Right hindlimb (tissue), 1 donor: ENCODE measurements at places on chromosomes 11 and 22.

DNA sequence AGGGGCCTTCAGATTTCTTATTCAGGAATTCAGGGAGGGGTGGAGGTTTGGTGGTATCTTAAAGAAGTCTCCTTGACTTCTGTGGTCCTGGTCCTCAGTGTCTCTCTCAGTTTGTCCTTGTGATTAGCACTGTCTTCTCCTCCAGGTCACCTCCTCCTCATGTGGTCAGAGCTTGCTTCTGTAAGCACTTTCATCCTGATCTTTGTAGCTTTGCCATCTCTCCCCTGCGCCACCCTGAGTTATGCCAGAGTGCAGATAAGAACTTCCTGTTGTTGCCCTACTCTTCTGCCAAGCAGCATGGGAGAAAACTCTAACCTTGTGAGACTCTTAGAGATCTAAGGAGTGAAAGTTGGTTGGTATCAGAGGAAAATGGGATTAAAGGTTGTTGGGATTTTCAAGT, 30.9 kb downstream of the MICAL2 start:
- no peak for DNase-seq

DNA sequence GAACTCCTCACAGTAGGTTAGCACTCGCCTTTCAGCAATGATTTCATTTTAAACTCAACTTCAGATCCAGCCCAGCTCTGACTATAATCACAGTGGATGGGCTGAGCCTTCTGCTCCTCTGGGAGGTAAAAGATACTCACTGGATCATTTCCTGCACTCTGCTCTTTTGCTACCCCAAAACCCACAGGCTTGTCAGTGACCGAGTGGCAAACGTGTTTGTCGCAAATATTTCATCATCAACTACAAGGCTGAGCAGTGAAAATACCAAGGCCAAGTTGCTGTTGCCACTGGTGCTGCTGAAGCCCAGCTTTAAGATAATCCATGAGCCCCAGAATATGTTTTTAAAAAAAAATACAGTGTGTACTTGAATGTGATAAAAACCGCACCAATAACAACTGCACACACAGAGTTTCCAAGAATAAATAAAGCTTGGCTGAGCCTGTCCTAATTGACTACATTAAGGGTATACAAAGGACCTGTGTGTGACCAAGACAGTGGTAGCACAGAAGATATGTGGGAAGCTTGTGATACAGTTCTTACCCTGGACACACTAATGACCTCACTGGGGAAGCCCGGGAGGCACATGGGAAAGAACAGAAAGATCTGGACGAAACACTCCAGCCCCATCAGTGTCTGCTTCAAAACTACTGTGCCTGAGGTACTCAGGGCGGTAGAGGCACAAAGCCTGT, 41.3 kb downstream of the ABTB2 start:
- DNase-seq = no peak

DNA sequence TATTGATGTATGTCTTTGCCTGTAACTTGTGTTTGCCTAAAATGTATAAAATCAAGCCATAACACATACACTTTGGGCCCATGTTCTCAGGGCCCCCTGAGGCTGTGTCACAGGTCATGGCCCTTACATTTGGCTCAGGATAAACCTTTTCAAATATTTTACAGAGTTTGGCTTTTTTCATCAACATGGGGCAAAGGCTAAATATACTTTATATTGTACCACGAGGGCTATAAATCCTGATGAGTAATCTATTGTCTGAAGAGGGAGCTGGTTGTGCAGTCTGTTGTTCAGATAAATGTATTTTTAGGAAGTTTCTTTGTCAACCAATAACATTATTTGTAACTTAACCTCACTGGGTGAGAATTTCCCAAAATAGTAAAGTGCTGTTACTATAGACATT, 404.6 kb upstream of the DDI1 start:
- DNase-seq = no peak

DNA sequence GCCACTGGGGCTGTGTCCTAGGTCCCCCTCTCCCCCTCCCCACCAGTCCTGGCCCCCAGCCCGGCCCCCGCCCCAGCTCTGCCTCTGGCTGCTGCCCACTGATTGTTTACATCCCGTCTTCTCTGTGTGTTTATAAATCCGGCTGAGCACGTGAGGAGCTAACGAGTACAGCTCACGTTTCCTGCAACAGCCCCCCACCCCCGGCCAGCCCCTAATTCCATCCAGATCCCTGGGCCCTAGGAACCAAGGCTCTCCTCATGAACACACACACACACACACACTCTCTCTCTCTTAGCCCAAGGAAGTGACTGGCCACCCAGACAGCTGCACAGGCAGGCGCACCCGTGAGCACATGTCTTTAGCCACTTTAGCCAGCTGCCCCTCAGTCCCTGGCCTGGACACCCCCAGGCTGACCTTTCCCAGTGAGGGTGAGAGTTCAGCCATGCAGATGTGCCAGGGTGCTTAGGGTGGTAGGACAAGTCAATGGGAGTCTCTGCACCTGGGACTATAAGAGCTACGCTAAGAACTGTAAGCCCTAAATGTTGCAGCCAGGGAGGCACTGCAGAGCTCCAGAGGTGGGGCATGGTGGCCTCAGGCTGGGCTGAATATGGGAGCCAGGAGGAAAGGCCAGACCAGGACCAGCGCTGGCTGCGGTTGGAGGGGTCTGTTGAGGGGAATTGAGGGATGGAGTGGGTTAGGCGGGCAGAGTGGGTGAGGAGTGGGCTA, 2.9 kb downstream of the CLCF1 start:
- peak; percentile 55 for DNase-seq

DNA sequence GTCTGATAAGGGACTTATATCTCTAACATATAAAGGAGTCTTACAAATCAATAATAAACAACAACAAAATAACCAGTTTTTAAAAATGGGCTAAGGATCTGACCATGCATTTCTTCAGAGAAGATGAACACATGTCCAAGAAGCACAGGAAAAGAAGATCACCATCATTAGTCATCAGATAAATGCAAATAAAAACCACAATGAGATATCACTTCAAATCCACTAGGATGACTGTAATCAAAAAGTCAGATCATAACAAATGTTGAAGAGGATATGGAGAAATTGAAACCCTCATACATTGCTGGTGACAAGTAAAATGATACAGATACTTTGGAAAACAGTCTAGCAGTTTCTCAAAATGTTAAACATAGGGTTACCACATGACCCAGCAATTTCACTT, 61.2 kb upstream of the MYOD1 start:
- no peak for DNase-seq

- no peak for DNase-seq
Observed at GRCh38 chr11:67664213-67664585, 10.2 kb downstream of the ALDH3B2 start.

GRCh38 chr11:68460741-68461574, at the start of gene PPP6R3:
TSS of gene PPP6R3 (plus strand) at chr11:68460752. CDS start at chr11:68537665, 76,913 bp downstream.
- DNase-seq = peak; percentile 67

GRCh38 chr11:129766898-129767604, 48.6 kb upstream of the TMEM45B start:
- no peak for DNase-seq

DNA sequence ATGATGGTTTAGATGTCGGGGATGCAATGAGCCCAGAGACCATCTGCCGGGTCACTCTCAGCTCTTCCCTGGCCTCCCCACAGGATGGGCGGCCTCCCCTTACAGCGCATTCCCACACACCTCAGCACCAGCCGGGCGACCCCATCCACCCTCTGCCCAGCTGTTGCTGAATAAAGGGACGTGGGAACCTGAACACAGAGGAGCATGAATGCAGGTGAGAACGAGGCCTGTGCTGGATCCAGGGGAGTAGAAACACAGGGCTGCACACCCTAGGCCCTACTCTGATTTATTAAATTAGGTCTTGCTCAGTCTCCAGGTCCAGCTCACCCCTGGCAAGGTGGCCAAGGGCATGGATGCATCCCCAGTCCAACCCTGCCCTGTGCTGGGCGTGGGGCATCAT, 180.5 kb downstream of the CTTN start:
- no peak for DNase-seq

DNA sequence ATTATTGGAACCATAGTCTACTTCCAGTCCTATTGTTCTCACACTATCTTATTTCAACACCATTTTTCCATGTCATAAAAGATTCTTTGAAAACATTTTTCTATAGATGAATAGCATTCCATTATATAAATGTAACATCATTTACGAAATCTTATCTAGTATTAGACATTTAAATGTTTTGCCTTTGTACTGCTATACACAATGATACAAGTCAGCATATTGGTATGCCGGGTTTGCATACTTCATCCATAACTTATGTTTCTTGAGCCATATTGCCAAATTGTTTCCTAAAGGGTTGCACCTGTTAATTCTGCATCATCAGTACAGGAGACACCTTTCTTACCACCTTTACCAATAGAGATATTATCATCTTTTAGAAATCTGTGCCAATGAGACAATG, 68.2 kb downstream of the SYT13 start:
- DNase-seq = no peak
